ENCODE measurements at places on chromosomes 4 and X. TPM values are rescaled to one million over a fixed set of nuclear protein-coding genes. Genes with fewer than 3 reads are reported as not detected.

- H3K27ac ChIP-seq = no peak overlapping the region
- no peak overlapping the region for H3K4me3 ChIP-seq
- no peaks in the 10 kb centered on the region for H3K27me3 ChIP-seq
- no peaks in the 10 kb centered on the region for H3K4me1 ChIP-seq
Observed at GRCh38 chrX:100207331-100208024, 202.6 kb downstream of the PCDH19 start.

DNA sequence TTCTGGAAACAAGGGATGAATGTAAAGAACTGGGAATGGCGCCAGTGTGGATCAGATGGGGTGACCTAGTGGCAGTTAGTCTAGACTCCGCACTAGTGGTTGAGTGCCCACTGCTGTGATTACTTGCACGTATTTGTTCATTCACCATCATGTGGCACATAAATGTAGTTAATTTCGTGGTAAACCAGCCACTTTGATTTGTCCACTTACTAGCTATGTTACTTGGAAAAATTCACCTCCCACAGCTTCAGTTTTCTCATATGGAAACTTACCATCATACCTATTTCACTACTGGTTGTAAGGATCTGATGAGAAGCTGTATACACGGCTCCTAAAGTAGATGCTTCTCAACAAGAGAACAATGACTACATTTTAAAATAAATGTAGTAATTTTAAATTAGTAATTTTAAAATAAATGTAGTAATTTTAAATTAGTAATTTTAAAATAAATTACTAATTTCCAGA lies 394 bp upstream of the DYNLT3 start:
- no peaks in the 10 kb centered on the region for H3K27me3 ChIP-seq
- H3K4me3 ChIP-seq = peak overlapping the region; percentile 65
- H3K36me3 ChIP-seq = no peaks in the 10 kb centered on the region
- peak overlapping the region; percentile 16 for H3K27ac ChIP-seq

- no peak for DNase-seq
- H3K4me1 ChIP-seq = no peaks in the 10 kb centered on the region
- no peak overlapping the region for H3K27ac ChIP-seq
- H3K27me3 ChIP-seq = peaks cover 9% of the 10 kb centered on the region
- no peaks in the 10 kb centered on the region for H3K36me3 ChIP-seq
Observed at GRCh38 chr4:111632641-111633151, 512.6 kb upstream of the FAM241A start.

- no peak overlapping the region for H3K27ac ChIP-seq
- H3K36me3 ChIP-seq = no peaks in the 10 kb centered on the region
- no peaks in the 10 kb centered on the region for H3K27me3 ChIP-seq
- no peaks in the 10 kb centered on the region for H3K4me1 ChIP-seq
Observed at GRCh38 chr4:174244441-174244840, 39.0 kb downstream of the FBXO8 start.

ANTXR2 gene
- total RNA-seq = 45.6 TPM

MEPE gene
- total RNA-seq = not detected

- H3K4me3 ChIP-seq = no peak overlapping the region
- no peaks in the 10 kb centered on the region for H3K36me3 ChIP-seq
- DNase-seq = no peak
- no peaks in the 10 kb centered on the region for H3K4me1 ChIP-seq
- no peak overlapping the region for H3K27ac ChIP-seq
- no peaks in the 10 kb centered on the region for H3K27me3 ChIP-seq
Observed at GRCh38 chrX:146602246-146602645, 207.3 kb upstream of the CXorf51B start.

ASB5 gene
- total RNA-seq = not detected

DNA sequence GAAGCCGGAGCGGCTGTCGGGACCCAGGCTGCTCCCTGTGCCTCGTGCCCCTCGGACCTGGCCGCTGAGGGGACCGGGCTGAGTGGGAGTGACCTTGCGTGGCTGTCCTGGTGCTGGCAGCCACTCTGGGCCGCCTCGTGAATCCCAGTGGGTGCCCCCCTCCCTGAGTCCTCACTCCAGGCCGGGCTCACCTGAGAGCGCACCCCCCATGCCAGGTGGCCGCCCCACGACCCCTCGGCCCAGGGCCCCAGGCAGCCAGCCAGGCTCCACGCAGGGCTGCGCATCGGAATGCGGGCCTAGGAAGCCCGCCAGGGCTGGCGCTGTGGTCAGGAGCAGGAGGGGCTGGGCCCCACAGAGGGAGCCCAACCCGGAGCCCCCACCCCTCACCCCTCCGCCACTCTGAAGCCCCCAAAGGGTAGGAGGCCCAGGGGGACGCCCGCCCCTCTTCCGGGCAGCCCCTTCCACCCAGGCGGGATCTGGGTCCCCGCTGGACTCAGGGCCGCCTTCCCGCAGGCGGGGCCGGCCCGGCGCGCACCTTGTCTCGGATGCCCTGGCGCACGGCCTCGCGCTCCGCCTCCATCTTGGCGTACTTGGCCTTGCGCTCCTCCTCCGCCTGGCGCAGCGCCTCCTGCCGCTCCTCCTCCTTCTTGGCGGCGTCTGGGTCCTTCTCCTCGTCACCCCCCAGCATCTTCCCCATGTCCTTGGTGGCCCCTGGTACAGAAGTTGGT lies 33.9 kb downstream of the CPLX1 start:
- DNase-seq = peak; percentile 83
- peaks cover 43% of the 10 kb centered on the region for H3K27me3 ChIP-seq
- H3K4me3 ChIP-seq = no peak overlapping the region
- H3K36me3 ChIP-seq = no peaks in the 10 kb centered on the region
- H3K27ac ChIP-seq = no peak overlapping the region

DNA sequence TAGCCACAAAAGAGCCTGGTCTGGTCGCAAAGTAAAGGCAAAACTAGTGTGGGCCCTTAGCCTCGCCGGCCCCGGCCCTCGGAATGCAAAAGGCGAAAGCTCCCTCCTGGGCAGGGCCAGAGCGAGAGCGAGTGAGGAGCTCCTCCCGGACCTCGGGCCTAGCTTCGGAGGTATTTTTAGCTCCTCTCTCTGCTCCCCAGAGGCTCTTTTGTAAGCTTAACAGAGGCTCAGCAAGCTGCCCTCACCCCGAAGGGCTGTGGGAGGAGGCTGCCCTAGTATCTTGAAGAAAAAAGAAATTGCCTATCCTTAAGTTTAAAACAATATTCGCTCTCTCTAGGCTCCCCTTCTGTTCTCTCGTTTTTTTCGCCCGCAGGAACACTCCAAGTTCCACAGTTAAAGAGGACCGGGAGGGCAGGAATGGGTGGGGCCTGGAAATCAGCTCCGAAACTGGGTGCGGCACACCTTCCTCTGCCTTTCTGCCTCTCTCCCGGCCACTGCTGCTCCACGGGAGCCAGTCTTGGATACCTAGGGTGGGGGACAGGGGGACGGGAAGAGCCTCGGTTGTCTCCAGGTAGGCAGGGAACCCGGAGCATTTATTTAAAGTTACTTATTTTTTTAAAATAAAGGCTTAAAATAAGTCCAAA lies 12.1 kb downstream of the HAND2 start:
- H3K4me1 ChIP-seq = peaks cover 6% of the 10 kb centered on the region
- no peaks in the 10 kb centered on the region for H3K36me3 ChIP-seq
- no peak overlapping the region for H3K27ac ChIP-seq
- H3K4me3 ChIP-seq = no peak overlapping the region
- H3K27me3 ChIP-seq = peaks cover 100% of the 10 kb centered on the region

GRCh38 chr4:150108691-150109090 lies 30.4 kb downstream of the DCLK2 start:
- H3K4me1 ChIP-seq = no peaks in the 10 kb centered on the region
- no peak overlapping the region for H3K27ac ChIP-seq
- no peaks in the 10 kb centered on the region for H3K36me3 ChIP-seq
- DNase-seq = no peak
- H3K27me3 ChIP-seq = no peaks in the 10 kb centered on the region

SLC10A4 gene
- total RNA-seq = 0.84 TPM

- H3K27me3 ChIP-seq = no peaks in the 10 kb centered on the region
- H3K4me1 ChIP-seq = no peaks in the 10 kb centered on the region
- no peak overlapping the region for H3K27ac ChIP-seq
Observed at GRCh38 chr4:96698831-96699230, 858.9 kb downstream of the PDHA2 start.

GRCh38 chr4:125315576-125316400 lies 1.0 kb downstream of the FAT4 start:
- H3K27ac ChIP-seq = peak overlapping the region; percentile 94
- DNase-seq = peak; percentile 52
- peaks cover 61% of the 10 kb centered on the region for H3K27me3 ChIP-seq
- H3K4me1 ChIP-seq = peaks cover 5% of the 10 kb centered on the region
- peak overlapping the region; percentile 75 for H3K4me3 ChIP-seq

All from left lung (tissue), 14 donors.